ENCODE measurements at places on chromosomes 7 and 10.

DNA sequence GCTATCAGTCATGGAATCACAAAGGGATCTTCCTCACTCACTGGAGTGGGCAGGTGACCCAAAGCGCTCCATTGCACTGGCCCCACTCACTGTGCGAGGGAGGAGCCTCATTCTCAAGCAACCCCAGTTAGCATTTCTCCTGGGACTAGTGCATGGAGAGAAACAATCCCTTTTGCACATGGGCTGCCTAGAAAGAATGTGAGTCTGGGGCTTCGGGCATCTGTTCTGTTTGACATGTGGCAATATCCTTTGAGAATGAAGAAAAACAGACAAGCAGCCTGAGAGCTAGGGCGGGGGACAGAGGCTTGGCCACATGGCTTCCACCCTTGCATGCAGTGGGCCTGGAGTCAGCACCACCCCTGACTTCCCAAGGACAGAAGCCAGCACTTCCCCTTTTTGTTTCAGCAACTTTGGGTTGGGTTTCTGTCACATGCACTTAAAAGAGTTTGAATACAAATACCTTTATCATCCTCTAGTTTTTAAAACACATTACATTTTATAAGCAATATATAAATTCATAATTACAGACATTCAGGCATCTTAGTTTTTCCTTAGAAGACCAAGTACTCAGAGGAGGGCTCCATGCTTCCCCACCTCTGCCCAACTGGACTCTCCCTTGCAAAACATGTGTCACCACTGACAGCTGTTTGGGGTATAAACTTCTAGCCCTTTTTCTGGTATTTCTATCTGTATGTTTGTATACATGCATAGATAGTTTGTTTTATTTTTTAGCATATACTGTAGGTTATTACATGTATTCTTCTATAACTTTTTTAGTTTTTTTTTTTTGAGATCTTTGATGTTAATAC lies 73.8 kb downstream of the RBM20 start:
- no peak for DNase-seq

DNA sequence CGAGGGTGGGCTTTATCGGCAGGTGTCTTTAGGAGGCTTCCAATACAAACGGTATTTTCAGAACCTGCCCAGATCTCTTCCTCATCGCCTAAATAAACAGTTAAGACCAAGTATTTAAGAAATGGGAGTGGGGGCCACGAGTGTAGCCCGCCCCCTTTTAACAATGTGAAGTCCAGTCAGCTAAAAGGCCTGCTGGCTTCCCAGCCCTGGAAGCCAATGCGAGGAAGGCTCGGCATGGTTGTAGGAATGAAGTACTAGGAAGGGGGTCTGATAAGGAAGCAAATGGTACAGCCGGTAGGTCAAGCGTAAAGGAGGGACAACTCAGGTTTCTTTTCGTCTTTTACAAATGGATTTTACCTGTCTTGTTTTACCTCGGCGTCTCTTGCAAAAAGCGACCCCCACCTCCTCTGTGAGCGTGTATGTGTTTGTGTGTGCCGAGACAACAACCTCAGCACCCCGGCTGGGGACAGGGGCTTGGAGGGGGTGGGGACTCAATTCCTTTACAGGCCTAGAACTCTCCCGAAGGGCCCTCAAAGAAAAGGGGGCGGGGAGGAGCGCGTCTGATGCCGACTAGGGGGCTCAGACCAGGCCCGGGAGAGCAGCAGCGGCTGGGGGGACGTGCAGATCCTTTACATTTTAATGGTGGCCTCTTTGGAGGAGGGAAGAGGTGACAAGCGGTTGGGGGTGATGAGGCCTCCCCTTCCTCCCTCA lies 147.6 kb downstream of the GPR85 start:
- no peak for DNase-seq

DNA sequence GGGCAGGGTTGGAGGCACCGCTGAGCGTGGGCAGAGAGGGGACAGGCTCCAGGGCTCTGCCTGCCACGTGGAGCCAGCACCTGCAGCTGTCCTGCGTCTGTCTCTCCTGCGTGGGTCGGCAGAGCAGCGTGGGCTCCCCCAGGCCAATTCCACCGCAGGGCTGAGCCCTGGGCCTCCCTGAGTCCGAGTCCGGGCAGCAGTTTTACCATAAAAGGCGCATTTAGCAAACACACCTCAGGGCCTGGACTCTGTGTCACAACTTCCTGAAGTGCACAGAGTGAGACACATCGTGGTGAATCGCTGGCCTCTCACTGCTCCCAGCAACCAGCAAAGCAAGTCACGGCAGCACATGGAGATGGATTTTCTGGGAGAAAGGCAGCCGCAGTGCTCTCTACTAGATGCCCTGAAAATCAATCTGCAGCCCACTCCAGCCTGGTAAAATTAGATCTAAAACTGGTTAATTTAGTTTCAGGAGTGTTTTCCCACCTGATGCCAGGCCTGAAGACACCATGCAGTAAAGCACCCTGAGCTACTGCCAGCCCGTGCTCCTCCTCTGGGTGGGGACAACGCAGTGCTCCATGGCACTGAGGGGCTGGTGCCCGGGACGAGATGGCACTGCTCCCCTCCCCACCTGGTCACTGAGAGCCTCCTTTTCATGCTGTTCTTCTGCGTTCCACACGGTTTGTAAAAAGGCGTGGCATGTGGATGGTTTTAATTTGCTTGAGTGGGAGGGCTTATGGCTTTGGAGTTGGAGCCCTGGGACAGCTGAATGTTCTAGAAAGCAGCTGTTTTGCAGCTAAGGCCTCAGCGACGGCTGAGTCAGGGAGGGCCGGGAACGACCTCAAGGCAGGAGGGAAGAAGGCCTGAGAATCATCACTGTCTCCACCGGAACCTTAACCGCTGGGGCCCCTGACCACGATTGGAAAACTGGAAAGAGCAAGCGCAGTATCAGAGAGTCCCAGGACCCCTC lies 336.9 kb downstream of the ADARB2 start:
- no peak for DNase-seq

DNA sequence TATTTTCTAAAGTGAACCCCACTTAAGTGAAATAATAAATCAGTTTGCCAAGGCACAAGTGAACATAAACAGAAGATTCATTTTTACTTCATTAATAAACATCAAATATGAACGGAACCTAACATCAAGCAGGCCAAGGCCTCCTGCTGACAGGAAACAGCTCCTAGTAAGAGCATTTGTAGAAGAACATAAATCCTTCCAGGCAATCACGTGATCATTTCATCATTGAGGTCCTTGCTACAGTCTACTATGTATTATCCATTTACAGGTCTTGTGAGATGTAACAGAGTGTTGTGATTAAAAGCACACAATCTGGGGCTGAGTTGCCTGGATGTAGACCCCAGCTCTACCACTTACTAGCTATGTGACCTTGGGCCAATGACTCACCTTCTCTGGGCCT lies 70.6 kb downstream of the CALD1 start:
- DNase-seq, result no peak

DNA sequence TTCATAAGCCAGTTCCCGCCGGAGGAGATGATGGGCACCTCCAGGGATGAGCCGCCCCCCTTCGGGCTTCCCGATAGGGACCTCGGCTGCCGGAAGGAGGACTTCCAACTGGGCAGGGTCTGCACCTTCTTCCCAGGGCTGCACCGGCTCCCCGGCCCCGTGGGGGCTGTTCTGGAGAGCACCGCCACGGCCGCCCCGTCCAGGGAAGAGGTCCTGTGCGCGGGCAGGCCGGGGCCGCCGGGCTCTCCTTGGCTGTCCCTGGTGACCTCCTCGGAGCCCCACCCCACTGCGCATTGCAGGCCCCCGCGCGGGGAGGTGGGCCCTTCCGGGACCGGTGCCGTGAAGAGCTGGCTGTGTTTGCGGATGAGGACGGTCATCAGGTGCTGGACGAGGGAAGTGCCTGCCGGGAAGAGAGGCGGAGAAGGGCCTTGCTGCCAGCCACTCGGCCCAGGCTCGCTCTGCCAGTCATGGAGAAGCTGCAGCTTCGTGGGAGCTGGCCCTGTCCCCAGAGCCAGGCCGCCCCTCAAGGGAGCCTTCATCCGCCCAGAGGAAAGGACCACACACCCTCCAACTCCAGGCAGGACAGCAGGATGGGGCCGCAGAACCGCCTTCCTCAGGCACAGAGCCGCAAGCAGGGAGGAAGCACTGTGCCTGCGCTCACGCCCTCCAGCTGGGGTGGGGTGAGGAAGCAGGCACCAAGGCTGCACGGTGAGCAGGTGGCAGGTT lies 144.4 kb downstream of the MAPK8 start:
- no peak for DNase-seq

DNA sequence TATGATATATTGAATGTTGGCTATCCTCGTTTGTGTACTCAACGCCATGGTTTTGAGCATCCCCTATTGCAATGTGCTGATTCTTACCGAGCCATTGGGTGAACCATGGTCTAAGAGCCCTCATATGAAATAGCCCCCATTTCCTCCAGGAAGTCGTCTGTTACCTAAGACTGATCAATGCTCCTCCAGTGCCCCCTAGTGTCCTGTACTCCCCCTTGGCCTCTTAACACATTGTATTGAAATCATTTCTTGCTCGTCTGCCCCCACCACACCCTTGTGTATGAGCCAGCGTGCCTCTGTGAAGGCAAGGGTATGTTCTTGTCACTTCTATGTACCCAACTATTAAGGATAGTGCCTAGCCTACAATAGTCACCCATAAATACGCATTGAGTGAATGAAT lies 11.2 kb upstream of the SLC35B4 start:
- no peak for DNase-seq

- no peak for DNase-seq
Measured at GRCh38 chr7:17663061-17663675, 277.1 kb downstream of the SNX13 start.

DNA sequence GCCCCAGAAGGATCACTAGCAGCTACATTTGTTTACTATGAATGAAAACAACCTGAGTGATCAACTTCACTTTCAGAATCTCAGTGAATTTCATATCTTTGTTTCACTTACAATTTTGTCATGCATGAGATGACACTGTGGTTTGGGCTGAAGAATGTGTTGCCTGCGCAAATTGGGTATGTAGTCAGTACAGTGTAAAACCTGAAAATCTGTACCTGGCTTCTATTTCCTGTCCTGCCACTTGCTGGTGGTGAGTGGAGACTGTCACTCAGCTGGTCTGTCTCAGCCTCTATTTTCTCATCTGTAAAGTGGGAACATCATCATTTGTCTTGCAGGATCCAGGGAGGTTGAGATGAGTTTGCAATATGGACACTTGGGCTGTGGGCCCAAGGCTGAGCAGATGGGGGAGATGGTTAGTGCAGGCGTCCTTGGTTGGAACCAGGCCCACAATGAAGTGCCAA lies 118.0 kb downstream of the WDFY4 start:
- DNase-seq, result no peak

DNA sequence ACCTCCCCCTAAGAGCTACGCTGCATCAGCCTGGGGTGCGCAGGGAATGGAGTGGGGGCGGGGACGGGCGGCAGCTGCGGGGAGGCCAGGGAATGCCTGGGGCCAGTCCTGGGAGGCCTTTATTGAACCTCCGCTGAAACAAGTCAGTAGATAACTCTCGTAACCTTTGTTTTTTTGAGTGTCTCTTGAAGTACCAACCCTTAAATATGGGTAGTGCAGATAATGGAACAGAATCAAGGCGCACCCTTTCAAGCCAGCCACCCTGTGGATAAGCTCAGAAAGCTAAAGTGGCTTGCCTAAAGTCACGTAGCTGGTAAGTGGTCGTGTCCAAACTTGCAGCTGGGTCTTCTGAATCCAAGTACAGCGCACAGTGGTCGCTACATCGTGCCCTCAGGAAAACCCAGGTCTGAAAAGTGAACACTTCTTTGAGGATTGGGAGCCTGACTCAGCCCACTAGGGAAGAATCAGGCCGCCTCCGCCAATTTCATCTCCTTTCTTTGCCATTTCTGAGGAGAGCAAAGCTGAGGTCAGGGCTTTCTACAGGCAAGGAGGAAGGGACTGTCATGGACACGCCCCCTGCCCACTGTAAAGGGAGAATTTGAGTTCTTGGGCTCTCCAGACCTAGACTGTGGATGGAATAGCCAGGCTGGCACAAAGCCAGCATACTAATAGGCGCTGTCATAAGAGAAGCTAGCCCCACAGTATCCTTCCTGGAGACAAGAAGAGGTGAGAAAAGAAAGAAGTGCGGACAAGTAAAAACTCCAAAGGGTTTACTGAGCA lies 3.2 kb upstream of the EGR2 start:
- no peak for DNase-seq

DNA sequence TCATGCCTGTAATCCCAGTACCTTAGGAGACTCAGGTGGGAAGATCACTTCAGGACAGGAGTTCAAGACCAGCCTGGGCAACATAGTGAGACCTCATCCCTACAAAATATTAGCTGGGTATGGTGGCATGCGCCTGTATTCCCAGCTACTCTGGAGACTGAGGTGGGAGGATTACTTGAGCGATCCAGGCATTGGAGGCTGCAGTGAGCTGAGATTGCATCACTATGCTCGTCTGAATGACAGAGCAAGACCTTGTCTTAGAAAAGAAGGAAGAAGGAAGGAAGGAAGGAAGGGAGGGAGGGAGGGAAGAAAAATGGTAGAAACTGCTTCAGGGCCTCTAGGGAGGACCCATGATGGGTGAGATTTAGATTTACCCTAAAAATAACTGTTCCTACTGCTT lies 112.3 kb downstream of the SPDYE5 start:
- DNase-seq, result no peak

All from NCI-H187 (cell line).